CD4-positive, alpha-beta T cell (primary cell): ENCODE measurements at places on chromosomes 6 and 20. TPM values are rescaled to one million over a fixed set of nuclear protein-coding genes. Genes with fewer than 3 reads are reported as not detected.

GRCh38 chr20:11920083-11920482, 2.4 kb downstream of the BTBD3 start:
- DNase-seq: no peak

GRCh38 chr6:29567991-29568390, 8.5 kb upstream of the UBD start:
- no peak for DNase-seq

Gene HTR1E
- not detected for total RNA-seq

Gene LHFPL5
- not detected for total RNA-seq

- DNase-seq: no peak
These were observed 367 bp downstream of the C6orf62 start for GRCh38 chr6:24718449-24719124.

DNA sequence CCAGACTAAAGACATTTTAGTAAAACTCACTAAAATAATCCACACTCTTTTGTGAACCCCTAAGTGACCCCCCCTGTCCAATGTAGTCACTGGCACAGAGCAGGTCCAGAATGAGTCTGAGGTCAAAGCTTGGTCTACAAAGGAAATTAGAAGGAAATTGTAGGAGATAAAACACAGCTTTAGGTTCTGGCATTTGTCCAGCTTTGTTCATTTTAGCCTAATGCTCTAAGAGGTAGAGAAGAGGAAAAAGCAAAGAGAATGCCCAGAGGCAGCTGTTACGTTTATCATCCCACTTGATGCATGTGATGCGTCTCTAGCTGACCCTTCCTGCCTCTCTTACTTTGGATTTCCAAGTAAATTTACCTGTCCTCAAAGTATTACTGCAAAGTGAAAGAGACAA, 62.5 kb downstream of the CNKSR3 start:
- no peak for DNase-seq

Gene PKHD1
- not detected for total RNA-seq

GRCh38 chr20:8367689-8368088, 235.6 kb downstream of the PLCB1 start:
- peak; percentile 28 for DNase-seq

- DNase-seq: no peak
These were observed 3.2 kb downstream of the GNAS start for GRCh38 chr20:58855506-58856389.

GRCh38 chr6:15929685-15930084, 199.2 kb upstream of the MYLIP start:
- no peak for DNase-seq

Gene KHDC1L
- not detected for total RNA-seq

DNA sequence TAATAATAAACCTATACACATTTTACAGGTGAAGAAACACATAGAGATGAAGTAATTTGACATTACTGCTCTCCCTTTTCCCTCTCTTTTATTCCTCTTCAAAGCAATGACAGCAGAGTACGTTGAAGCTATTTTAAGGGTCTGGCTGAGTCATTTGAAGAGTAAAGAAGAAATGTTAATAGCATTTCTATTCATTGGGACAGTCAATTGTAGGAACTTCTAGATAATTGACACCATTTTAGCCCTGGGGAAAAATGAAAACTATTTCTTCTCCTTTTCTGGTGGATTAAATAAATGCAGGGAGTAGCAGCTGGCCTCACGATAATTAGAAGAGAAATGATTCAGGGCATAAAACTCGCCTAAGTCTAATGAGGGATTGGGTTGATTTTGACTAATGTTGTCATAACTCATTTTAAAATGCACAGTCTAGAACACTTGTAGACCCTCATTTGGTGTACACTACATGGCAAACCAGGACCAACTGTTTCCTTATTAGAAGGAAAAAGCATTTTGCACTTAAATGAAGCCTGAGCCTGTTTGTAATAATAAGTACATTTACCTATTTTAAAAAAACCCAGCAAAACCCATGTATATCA, 48.1 kb downstream of the RIPOR2 start:
- DNase-seq: no peak

GRCh38 chr6:33958526-33959328, 154.9 kb upstream of the MLN start:
- peak; percentile 17 for DNase-seq

GRCh38 chr20:689947-690346, 14.3 kb upstream of the SCRT2 start:
- no peak for DNase-seq

- DNase-seq: peak; percentile 15
These were observed 171.7 kb downstream of the WDR27 start for GRCh38 chr6:169529931-169530751.

DNA sequence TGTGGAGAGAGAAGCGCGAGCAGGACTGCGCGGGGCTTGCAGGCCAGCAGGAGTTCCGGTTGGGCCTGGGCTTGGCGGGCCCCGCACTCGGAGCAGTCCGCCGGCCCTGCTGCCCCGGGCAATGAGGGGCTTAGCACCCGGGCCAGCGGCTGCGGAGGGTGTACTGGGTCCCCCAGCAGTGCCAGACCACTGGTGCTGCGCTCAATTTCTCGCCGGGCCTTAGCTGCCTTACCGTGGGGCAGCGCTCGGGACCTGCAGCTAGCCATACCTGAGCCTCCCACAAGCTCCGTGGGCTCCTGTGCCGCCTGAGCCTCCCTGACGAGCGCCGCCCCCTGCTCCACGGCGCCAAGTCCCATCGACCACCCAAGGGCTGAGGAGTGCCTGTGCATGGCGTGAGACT, 89.0 kb upstream of the MBOAT1 start:
- DNase-seq: no peak

DNA sequence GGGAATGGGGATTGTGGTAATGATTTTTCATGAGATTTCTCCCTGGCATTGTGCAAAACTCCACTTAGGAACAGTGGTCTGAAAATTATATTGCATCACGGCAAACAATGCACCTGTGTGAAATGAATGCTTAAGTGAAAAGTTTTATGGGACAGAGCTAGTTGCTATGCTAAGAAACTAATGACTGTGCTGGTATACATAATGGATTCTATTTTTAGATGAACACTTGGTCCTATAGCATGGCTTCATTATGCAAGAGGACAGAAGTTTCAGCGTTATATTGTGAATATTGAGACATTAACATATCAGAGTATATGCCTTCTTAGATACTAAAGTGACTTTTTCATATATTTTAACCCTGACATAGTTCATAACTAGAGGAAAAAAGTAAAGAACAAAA, 30.5 kb downstream of the PLCB1 start:
- DNase-seq: no peak

DNA sequence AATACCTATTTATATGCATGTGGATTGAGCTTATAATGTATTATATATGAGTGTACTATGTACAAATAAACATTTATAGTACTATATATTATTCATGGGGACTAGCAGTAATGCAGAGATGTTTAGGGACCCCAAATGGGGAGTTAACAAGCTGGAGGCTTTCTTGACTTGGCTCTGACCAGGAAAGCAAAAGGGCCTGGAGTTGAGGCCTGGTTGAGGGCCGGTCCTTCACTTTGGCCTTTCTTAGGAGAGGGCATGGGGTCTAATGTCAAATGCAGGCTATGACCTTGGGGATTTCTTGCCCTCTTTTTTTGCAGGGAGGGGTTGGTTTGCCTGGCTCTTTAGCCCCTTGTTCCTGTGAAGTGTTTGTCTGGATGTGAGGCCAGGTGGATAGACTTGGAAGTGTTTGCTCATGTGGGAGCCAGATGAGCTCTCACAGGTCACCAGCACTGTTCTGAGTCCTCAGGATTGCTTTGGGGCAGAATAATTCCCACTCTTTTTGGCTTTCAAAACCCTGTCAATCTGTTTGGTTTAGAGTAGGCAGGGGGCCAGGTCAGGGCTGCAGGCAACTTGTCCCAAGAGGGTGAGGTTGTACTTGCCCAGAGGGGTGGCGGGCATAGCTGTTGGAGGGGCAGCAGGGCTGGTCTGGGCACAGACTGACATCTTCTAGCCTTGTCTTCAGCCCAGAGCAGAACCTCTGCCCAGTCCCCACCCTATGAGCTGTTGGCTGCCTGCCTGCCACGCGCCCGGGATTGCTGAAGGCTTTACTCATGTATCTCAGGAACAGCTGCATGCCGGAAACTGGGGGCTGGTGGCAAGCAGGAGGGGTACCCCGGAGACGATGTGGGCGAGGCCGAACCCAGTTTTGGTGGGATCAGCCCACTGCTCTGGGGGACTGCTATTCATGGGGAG, 14.6 kb downstream of the TJAP1 start:
- DNase-seq: no peak

- DNase-seq: no peak
These were observed 7.6 kb downstream of the PRND start for GRCh38 chr20:4729265-4729664.

DNA sequence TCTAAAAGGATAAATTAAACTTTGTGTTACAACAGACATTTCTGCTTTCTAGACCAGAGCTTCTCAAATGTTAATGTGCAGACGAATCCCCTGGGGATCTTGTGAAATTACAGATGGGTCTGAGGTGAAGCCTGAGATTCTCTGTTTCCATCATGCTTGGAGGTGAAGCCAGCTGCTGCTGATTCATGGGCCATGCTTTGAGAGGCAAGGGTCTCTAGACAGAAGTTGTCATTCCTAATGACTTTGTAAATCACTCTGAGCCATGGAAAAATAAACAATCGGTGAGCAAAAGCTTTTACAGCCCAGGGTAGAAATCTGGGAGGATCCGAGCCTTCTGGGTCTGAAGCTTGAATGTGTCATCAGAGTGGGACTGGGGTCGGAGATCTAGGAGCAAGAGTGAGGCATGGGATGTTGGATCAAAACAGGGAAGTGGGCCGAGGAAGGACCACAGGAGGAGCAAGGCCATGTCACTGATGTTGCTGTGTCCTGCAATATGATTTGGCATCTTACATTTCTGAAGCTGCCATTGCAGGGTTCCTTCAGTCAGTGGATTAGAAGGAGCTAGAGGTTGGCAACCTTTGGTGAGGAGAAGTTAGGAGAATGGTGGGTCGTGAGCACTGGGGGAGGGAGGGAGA, 77.3 kb downstream of the TRMT11 start:
- no peak for DNase-seq

- no peak for DNase-seq
These were observed 107.8 kb downstream of the UBE3D start for GRCh38 chr6:82957868-82958245.

DNA sequence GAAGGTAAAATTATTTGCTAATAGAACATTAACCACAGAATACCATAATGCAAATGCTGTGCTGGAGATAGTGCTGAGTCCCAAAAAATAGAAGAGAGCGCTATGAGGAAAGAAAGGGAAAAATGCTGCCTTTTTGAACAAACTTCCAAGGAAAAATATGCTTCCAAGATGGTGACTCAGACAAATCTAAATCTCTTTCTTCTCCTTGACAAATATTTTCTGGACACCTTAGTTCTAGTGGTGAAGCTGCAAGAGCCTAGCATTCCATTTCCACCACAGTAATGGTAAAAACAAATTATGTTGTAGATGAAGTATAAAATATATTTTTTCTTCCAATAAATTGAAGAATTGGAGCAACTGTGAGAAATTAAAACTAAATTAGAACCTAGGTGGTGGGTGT, 155.6 kb upstream of the TBX18 start:
- no peak for DNase-seq

Gene NAA20
- 18.8 TPM for total RNA-seq

Gene TGM2
- total RNA-seq: 0.06 TPM

Gene SOX18
- not detected for total RNA-seq

DNA sequence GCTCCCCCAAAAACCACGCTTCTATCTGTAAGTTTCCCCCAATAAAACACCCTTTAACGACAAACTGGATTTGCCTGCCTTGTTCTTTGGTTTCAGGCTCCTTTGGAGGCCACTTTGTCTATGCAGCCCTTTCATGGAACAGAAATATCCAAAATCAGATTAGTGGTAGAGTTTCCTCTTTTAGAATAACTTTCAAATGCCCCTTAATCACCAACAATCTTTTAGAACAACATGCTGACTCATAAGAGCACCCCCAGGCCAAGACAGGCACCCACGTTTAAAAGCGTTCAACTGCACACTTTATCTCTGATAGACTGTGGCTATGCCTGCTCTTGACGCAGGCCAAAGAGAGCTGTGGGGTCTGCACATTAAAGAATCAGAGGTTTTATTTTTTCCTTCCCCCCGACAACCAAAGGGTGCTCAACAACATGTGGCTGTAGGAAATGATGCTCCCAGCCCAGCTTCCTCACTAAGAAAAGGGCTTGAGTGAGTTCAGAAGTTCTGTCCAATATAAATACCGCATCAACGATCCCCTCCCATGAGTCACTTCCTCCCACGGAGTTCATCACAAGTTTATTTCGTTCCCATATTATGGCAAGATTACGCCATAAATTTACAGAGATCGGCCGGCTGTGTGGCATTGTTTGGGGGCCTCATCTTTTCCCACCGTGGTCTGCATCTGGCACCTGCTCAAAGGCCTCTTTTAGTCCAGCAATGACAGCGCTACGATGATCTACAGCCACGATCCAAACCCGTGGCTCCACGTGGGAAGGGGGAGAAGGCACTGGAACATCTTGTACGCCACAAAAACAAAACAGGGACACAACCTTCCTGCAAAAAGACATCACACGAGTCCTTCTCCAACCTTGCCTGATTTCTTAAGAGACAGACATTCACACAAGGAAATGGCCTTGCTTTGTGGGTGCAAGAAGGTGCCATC, 88.8 kb upstream of the NFATC2 start:
- no peak for DNase-seq

- no peak for DNase-seq
These were observed 84.6 kb downstream of the DLL1 start for GRCh38 chr6:170206317-170206621.

Gene SLC35D3
- total RNA-seq: not detected

Gene TRMT11
- total RNA-seq: 22.5 TPM

GRCh38 chr6:105678516-105678915, 275.6 kb upstream of the PREP start:
- DNase-seq: no peak

Gene RPS6KA2
- total RNA-seq: 5.6 TPM

- no peak for DNase-seq
These were observed 61.6 kb downstream of the IRF4 start for GRCh38 chr6:453152-453551.

Gene TOMM6
- total RNA-seq: 83.2 TPM

- DNase-seq: peak; percentile 38
These were observed 35.1 kb upstream of the RFPL4B start for GRCh38 chr6:112311950-112312547.

GRCh38 chr6:2197984-2198383, 47.4 kb downstream of the GMDS start:
- DNase-seq: no peak

- no peak for DNase-seq
These were observed 39.6 kb downstream of the HLA-F start for GRCh38 chr6:29762781-29763214.

GRCh38 chr6:18245642-18246041, 18.7 kb downstream of the DEK start:
- no peak for DNase-seq

DNA sequence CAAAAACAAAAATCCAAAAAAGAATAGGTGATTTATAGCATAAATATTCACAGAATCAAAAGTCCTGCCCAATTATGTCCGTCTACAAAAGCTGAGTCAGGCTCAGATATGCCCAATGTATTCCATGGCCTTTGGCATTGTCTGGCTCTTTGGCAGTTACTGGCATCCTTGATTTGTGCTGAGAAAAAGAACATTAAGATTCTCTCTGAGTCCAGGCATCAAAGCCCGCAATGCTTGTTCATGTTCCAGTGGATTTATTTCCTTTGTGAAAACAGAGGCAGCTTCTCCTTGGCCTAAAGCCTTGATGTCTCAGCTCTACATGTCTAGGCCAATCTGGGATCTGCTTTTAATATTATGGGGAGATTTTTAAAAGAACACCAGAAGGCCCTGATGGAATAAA, 76.1 kb upstream of the SLC4A11 start:
- no peak for DNase-seq

Gene NKX2-2
- total RNA-seq: not detected

- no peak for DNase-seq
These were observed 143.8 kb downstream of the UNC5CL start for GRCh38 chr6:40894962-40895799.
